Retinal pigment epithelial cell (primary cell): ENCODE measurements at places on chromosomes 11 and 22.

DNA sequence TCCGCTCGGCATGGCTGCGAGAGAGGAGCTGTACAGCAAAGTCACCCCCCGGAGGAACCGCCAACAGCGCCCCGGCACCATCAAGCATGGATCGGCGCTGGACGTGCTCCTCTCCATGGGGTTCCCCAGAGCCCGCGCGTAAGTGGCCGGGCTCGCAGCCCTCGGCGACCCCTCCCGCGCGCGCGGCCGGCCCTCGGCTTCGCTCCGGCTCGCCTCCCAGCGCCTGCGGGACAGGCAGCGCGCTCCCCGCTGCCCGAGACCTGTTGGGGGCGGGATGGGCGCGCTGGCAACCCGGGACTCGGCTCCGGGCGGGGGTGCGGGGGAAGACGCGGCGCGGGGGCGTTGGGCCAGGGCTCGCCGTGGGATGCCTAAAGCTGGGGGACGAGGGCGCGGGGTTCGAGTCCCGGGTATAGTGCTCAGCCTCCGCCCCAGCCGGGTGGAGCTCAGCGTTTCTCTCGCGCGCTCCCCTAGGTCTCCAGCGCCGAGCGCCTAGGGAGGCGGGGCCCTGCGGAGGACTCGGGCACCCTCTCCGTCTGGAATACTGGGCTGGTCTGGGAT, 630 bp downstream of the UBASH3B start:
- peak; percentile 23 for DNase-seq

DNA sequence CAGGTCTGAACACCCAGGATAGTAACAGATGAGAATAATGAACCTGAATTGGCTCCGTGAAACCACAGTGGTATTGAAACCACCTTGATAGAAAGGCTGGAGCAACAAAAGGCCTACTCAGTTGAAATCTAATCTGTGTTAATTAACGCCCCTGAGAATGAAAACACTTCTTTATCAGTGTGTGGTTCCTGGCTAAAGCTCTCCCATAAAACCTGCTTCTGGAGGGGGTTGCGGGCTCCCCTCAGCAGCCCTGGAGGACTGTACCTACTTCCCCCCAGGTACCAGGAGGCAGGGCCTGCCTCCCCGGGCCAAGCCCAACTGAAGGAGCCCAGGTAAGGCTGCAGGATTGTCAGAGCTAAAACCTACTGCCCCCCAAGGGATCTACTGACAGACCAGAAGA, 54.6 kb downstream of the PLEKHA7 start:
- no peak for DNase-seq

DNA sequence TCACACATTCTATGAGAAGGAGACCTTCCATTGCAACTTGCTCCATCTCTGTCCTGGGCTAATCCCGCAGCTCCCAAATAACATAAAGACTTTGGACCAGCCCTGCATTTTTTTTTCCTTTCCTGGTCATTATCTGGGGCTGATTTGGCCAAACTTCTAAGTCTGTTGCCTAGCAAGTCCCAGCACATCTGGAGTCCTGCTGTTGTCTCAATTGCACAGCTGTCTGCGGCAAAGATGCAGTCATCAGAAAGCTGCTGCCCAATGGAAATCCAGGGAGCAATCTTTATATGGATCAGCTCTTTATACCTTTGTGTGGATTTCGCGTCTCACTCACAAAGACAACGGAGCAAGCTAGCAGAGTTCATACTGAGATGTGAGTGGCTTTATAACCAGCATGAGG, 105.9 kb downstream of the NXPE2 start:
- DNase-seq, result no peak

DNA sequence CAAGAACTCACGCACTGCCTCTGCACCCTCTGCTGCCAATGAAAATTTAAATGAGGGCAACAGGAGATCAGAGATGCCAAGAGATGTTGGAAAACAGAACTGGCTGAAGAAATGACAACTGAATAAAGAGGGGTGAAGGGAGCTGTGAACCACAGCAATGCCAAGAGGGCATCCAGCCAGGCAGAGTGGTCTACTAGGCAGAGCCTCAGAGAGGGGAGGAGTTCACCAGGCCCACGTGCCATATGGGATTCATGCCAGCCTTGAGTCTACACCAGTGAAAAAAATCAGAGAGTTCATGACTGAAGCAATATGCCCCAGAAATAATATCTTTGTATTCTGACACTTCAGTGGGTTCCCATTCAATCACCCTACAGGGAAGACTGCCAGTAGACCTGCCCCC, 4.4 kb downstream of the APOL2 start:
- no peak for DNase-seq

- no peak for DNase-seq
Observed at GRCh38 chr22:50691521-50691920, 18.9 kb downstream of the SHANK3 start.

GRCh38 chr11:46272816-46273427, 4.5 kb upstream of the CREB3L1 start:
- no peak for DNase-seq

DNA sequence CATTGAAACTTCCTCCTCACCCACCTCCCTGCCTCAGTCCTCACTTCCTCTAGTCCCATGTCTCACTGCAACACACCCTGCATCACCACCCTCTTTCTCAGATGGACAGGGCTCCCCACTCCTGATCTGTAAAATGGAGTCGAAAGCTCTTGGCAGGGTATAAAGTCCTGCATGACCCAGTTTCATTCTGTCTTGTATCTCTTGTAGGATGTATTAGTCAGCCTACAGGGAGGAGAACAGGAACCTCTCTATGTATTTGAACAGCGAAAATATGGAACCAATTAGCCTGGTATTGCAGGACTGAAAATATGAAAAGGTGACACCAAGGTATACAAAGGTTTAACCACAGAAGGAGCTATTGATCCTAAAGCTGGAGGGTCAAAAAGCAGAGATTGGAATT, 156.9 kb upstream of the SNX19 start:
- no peak for DNase-seq

GRCh38 chr22:27128461-27129085, 471.2 kb downstream of the MIAT start:
- no peak for DNase-seq

GRCh38 chr22:39715778-39716495, 145.4 kb downstream of the CACNA1I start:
- DNase-seq, result no peak
